Activated T-cell treated with anti-CD3 and anti-CD28 coated beads, Interleukin-2, amount 50 U/mL, for 72 hours (primary cell): ENCODE measurements at places on chromosomes 11 and 22.

DNA sequence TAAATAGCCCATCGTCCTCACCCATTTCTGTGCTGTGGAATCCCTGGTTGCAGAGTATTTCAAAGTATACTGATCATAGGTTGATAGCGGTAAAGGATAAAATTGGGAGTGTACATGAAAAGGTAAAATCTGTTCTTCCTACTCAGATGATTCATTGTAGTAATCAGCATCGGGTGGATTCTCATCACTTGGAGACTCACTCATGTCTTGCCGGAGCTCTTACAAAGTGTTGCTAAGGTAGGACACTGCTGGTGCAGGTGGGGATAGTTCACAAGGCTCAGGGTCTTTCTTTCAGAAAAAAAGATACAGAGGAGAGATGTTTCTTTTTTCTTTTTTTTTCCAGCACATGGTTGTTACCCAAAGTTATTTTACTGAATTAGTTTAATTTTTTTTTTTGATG lies 84.8 kb downstream of the MTNR1B start:
- H3K27ac ChIP-seq: no peak overlapping the region
- DNase-seq: no peak
- peaks cover 6% of the 10 kb centered on the region for H3K4me1 ChIP-seq
- H3K4me3 ChIP-seq: peak overlapping the region; percentile 20
- H3K36me3 ChIP-seq: no peaks in the 10 kb centered on the region
- H3K27me3 ChIP-seq: peaks cover 18% of the 10 kb centered on the region

GRCh38 chr11:68549789-68550484 lies 89.4 kb downstream of the PPP6R3 start:
- H3K36me3 ChIP-seq: peaks cover 29% of the 10 kb centered on the region
- no peaks in the 10 kb centered on the region for H3K27me3 ChIP-seq
- H3K27ac ChIP-seq: peak overlapping the region; percentile 97

- no peaks in the 10 kb centered on the region for H3K27me3 ChIP-seq
- no peaks in the 10 kb centered on the region for H3K4me1 ChIP-seq
- no peak overlapping the region for H3K4me3 ChIP-seq
- no peak for DNase-seq
- H3K27ac ChIP-seq: no peak overlapping the region
Measured at GRCh38 chr22:31097941-31098631, 9.3 kb downstream of the SELENOM start.

DNA sequence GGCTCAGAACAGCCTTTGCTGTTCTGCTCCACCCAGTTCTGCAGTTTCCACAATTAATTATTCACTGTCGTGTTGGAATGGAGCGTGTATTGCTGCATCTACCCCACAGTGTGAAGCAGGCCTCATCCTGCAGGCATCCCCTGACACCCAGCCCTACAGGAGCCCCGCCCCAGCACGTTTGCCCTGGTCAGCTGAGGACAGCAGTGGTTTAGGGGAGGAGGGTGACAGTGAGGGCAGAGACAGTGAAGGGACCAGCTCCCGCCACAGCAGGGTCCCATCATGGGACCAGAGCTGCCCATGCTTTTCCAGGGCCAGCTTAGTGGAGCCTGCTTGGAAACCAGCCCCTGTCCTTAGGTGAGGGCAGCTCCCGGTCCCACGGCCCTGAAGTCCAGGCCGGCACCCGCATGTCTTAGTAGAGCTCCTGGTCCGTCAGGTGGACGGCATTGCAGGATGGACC lies 273.0 kb downstream of the TBC1D22A start:
- H3K4me3 ChIP-seq: no peak overlapping the region
- no peaks in the 10 kb centered on the region for H3K27me3 ChIP-seq
- H3K4me1 ChIP-seq: peaks cover 6% of the 10 kb centered on the region
- no peaks in the 10 kb centered on the region for H3K36me3 ChIP-seq
- no peak for DNase-seq

DNA sequence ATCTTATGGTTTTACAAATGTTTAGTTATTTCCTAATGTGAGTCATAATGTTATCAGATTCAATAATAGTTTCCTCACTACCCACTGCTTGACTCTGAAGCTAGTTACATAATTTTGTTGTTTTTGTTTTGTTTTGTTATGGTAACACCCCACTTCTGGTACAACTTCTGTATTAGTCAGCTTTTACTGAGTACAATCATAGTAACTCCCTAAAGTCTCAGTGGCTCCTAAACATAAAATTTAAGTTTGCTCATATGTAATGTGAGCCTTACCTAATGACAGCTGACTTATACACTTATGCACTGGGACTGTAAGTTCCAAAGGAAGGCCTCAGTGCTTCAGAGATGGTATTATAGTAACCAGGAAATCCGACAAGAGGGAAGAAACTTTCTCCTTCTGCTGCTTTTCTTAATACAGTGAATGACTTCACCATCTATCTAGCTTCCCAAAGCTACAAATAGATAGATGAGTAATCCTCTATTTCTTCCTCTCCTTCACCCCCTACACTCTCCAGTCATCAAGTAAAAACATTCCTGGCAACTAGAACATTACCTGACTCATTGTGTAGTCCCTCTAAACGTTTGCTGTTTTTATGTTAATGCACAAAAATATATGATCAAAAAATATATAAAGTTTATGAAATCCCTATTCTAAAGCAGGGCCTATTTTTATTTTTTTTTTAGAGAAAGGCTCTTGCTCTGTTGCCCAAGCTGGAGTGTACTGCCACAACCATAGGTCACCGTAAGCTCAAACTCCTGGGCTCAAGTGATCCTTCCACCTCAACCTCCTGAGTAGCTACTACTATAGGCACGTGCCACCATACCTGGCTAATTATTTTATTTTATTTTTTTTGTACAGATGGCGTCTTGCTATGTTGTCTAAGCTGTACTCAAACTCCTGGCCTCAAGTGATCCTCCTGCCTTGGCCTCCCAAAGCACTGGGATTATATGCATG lies 563.0 kb downstream of the SOX6 start:
- no peak overlapping the region for H3K4me3 ChIP-seq
- no peak for DNase-seq
- H3K36me3 ChIP-seq: peaks cover 1% of the 10 kb centered on the region
- H3K27me3 ChIP-seq: peaks cover 7% of the 10 kb centered on the region
- H3K27ac ChIP-seq: no peak overlapping the region
